Mammary epithelial cell (primary cell): ENCODE measurements at places on chromosomes 7 and 10. TPM values are rescaled to one million over a fixed set of nuclear protein-coding genes. Genes with fewer than 3 reads are reported as not detected.

GRCh38 chr7:44565097-44565794, 8.5 kb downstream of the DDX56 start:
- DNase-seq, result peak; percentile 42

Gene CPVL
- polyA plus RNA-seq, result 0.57 TPM

- no peak for DNase-seq
Measured at GRCh38 chr7:155059703-155060102, 10.4 kb upstream of the HTR5A start.

GRCh38 chr10:133475821-133476640, 22.3 kb downstream of the SCART1 start:
- DNase-seq, result peak; percentile 18

Gene NUP205
- 57.9 TPM for polyA plus RNA-seq

DNA sequence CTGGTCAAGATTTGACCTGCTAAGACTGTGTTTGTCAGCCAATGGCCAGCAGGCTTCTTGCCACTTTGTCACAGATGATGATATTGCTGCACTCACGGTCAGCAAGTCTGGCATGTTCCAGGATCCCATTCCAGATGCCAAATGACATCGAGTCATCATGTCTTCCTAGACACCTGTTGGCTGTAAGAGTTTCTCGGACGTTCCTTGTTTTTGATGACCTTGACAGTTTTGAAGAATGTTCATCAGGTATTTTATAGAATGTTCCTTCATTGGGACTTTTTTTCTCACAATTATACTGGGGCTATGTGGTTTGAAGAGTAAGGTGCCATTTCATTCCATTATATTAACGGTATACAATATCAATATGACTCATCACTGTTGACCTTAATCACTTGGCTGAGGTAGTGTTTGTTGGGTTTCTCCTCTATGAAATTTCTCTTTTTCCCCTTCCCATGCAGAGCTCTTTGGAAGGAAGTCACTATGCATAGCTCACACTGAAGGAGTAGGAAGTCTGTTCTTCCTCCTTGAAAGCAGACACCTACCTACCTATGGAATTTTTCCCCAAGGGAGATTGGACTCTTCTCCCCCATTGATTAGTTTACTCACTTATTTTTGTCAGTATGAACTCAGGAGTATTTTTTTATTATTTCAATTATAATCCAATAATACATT, 31.6 kb downstream of the HECW1 start:
- peak; percentile 25 for DNase-seq

Gene HYCC1
- 40.1 TPM for polyA plus RNA-seq
